Germinal center (tissue), 1 donor: ENCODE measurements at places on chromosomes 2 and 18.

DNA sequence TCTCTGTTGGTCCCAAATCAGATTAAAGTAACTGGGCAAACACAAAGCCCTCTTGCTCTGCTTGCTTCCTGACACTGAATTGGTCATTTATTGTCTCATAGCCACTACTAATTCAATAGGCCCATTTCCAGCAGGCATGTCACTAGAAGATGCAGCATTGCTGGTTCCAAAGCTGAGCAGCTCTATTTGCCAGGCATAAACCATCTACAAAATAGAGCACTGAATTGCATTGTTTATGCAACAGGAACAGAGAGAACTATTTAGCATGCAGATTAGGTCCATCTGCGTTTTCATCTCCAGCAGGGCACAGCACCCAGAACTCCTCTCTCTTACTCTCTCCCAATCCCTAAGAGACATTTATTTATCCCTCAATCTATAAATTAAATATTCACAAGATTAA lies 227.6 kb downstream of the SUCLG1 start:
- no peak for DNase-seq

GRCh38 chr2:173797586-173798263 lies 167.4 kb downstream of the SP3 start:
- DNase-seq, result no peak

GRCh38 chr2:12350821-12351220 lies 365.9 kb upstream of the TRIB2 start:
- DNase-seq, result no peak

- DNase-seq, result no peak
Measured at GRCh38 chr18:49013291-49013691, 62.5 kb upstream of the SMAD7 start.

- DNase-seq, result no peak
Measured at GRCh38 chr18:12946549-12947284, 1.1 kb upstream of the SEH1L start.

- DNase-seq, result no peak
Measured at GRCh38 chr2:68432696-68433658, 34.1 kb downstream of the FBXO48 start.

DNA sequence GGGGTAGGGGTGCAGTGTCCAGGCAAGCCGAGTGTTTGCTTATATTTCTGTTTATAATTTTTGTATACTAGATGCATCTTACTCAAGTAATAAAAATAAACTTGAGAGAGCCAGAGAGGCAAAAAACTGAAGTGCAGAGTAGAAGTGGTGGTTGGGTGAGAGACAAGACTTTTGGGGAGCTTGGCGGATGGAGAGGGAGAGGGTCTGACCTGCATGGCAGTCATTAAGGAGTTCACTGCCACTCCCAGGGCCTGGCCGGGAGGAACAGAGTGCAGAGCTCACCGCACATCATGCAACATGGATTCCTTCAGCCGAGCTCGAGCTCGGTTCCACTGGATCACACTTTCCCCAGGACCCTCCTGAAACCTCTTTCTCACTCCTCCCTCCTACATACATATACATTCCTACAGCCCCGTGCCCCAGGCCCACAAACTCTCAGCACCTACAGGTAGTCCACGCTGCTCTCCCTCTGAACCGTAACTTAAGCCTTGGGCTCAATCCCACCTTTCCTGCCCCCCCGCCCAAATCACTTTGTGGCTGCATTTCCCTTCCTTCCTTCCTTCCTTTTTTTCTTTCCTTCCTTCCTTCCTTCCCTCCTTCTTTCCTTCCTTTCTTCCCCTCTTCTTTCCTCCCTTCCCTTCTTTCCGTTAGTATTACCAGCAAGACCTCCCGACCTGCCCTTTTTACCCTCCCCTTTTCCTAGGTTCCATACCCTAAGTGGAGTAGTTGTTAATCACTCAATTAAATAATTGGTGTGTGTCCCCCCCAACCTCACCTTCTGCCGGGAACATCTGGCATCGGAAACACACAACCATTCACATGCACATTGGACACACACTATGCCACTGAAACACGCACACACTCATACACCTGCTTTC lies 37.1 kb upstream of the ATP6V1B1 start:
- no peak for DNase-seq

- no peak for DNase-seq
Measured at GRCh38 chr2:236892721-236893120, 193.0 kb upstream of the COPS8 start.

DNA sequence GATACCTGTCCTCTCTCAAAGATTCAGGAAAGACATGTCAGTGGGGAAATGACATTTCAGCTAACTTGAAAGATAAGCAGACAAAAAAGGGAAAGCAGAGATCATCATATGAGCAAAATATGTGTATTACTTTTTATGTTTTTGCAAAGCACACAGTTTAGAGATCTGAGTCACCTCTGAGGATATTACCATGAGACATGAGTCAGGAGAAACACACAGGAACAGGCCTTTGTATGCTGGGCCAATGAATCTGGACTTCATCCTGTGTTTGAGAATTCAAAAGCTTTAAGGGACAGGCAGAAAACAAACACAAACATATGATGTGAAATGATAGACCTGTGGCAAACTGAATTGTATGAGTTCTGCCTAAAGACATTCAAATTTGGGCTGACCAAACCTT lies 306.0 kb upstream of the EPC2 start:
- DNase-seq, result no peak

DNA sequence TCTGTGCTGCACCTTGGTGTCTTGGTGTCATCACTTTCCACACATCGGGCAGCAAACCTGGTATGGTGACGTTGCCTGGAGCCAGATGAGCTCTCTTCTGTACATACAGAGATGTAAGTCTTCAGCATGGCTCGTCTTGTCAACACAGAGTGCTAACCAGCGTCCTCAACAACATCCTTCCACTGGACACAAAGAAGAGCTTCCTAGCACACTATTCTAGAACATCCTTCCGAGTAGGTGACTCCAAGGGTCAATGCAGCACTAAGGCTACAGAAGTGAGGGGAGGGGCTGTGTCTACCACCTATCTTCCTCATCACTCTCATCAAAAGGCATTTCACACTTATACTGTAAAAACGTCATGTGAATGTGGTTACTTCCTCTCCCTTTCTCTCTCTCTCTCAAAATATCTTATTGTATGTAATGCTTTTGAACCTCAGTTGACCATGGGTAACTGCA lies 108.1 kb upstream of the SLC1A4 start:
- DNase-seq, result no peak

GRCh38 chr2:17759805-17760204 lies 5.9 kb downstream of the GEN1 start:
- no peak for DNase-seq

- no peak for DNase-seq
Measured at GRCh38 chr2:20282916-20283592, 58.1 kb upstream of the SDC1 start.

GRCh38 chr2:207816546-207816945 lies 46.8 kb upstream of the FZD5 start:
- no peak for DNase-seq

DNA sequence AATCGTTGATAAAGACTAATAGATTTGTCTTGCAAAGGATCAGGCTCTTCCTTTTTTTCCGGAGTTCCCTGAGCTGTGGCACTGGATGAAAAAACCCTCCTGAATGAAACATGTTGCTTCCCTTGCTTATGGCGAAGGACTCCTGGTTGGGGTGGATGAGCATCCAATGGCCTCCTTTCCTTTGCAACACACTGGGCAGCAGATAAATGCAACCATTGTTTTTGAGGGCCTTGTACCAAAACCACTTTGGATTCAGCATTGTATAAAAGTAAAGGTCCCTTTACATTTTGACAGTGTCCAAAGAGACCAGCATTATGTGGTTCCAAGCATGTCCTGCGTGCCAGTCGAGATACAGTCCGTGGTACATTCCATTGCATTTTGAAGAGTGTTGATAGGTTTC lies 44.7 kb downstream of the FAM210A start:
- no peak for DNase-seq

GRCh38 chr2:187890690-187891089 lies 336.5 kb upstream of the TFPI start:
- no peak for DNase-seq

GRCh38 chr2:49487139-49487538 lies 332.8 kb upstream of the FSHR start:
- no peak for DNase-seq
